Posterior vena cava (tissue), 2 donors: ENCODE measurements at places on chromosomes 5 and 9. TPM values are rescaled to one million over a fixed set of nuclear protein-coding genes. Genes with fewer than 3 reads are reported as not detected.

GRCh38 chr9:72734631-72735030 lies 213.2 kb downstream of the TMC1 start:
- DNase-seq: no peak

DNA sequence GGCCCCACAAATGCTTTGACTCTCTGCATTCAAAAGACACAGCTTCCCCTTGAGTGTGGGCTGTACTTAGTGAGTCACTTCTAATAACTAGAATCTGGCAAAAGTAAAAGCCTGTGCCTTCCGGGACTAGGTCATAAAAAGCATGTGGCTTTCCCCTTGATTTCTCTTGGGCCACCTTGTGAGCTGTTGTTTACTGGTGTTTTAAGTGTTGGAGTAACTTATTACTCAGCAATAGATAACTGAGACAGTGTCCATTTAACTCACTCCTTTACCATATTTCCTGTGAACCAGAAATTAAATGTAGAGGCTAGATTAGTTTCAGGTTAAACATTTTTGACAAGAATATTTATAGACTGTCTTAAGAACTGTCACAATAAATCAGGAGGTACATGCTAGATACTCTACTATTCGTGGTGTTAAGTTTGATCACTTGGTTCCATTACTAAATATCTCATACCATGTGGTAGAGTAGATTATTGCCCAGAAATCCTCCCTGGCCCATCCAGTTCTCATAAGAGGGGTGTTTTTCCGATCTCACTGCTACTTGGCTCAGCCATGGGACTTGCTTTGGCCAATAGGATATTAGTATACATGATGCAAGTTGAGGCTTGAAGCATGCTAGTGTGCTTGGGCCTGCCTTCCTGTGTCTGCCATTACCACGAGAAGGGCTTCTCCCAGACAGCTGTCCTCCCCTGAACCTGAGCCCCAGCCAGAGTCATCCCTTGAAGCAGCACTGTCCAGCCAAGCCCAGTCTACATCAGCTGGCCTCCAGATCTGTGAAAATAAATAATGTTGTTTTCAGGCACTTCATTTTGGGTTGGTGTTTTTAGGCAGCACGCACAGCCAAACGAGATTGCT lies 10.4 kb upstream of the CMBL start:
- DNase-seq: peak; percentile 35

NSUN2 gene
- total RNA-seq: 35.2 TPM

DNA sequence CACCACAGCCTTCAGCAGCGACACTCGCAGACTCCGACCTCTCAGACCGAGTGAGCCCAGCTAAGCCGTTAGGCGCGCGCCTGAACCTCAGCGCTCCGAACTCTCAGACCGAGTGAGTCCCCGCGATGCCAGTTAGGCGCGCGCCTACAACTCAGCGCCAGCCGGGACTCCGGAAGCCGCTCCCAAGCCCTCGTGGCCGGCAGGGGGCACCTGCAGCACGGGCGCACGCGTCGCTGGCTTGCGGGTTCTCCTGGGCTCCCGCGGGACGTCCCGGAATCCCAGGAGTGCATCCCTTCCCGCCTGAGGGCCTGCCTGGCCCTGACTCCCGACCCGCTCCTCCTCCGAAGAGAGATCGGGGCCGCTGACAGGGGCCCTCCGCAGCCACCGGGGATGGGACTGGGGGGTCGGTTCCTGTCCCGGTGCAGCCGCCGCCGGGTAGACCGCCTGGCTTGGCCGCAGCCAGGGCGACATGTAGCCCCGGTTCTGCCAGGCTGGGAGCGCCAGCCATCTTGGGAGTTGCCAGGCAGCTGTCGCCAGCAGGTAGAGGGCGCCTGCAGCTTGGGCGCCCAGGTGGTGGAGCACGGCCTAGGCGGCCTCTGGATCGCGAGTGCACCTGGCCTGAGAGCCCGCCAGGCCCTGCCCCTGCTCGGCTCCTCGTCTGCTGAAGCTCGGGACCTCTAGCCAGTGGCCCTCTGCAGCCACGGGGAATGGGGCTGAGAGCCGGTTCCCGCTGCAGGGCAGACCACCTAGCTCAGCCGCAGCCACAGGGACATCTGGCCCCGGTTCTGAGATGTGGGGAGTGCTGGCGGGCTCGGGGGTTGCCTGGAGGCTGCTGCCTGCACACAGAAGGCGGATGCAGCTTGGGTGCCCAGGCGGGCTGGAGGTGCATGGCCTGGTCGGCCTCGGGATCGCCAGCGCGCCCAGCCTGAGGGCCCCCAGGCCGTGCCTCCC lies at the start of gene ANKRD18A:
Gene ANKRD18A (minus strand): TSS at position 114 of the 951 bp plus-strand sequence. CDS start 311 bp downstream, outside the sequence.
- DNase-seq: peak; percentile 85

DNA sequence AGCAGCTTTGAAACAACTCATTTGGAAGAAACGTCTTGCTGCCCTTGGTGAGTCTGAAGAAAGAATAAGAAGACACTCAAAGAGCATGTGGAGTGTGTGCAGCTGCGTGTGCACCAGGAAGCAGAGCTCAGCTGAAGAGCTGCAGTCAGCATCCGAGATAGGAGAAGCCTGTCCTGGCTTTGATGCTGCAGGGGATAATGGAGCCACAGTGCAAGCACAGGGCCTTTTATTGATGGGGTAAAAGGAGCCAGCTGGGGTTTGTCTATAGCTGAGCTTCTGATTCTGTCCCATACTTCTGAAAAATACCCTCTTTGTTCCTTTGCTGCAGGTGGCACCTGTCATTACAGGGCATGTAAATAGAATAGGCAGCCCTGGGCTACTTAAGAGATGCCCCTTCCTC lies 375.7 kb upstream of the ZNF462 start:
- DNase-seq: no peak

ANKRD34B gene
- not detected for total RNA-seq

DNA sequence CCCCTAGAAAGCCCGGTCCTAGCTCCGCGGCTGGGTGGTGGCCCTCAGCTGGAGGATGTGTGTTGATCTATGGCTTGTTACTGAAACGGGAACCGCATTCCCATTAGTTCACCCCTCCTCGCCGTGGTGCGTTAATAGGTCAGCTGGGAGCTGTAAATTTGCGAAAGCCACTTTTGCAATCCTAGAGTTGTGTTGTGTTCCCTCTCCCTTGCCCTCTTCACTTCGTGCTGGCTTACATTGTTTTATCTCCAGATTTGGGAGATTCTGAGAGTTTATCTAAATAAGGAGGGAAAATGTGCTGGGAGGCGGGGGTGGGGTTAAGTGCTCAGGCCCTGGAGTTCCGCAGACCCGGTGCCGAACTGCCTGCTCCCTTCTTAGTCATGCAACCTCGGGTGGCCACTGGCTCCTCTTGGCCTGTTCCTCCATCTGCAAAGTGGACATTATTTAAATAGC lies 62.8 kb downstream of the HMCN2 start:
- DNase-seq: peak; percentile 95

DNA sequence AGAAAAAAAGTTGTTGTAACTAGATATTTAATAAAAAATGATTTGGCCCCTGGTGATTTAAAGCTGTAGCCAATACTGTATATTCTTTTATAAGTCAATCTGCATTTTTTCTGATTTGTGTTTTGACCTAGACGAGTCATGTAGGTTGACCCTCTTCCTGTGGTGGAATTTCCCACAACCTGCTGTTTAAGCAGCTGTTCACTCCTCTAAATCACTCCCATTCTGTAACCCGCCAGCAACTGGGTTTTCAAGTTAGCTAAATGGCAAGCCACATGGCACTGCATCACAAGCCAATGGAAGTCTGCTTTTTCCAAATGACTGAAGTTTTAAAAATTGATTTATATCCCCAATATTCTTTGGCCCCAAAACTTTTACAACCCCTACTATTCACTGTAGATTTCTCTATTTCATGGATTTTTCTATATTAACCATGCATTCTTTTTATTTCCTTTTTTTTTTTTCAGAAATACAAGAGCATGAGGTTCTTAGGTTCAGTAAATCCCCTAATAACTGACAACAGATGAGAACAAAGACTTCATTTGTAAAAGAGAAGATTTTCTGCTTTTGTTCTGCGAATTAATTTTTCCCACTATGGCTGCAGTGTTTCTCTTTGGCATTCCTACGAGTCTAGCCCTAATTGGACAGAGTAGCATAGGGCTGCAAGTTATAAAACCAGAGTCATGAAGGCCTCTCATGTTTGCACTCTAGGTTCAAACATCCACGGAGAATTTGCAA lies 184.5 kb upstream of the TLE4 start:
- DNase-seq: no peak

DNA sequence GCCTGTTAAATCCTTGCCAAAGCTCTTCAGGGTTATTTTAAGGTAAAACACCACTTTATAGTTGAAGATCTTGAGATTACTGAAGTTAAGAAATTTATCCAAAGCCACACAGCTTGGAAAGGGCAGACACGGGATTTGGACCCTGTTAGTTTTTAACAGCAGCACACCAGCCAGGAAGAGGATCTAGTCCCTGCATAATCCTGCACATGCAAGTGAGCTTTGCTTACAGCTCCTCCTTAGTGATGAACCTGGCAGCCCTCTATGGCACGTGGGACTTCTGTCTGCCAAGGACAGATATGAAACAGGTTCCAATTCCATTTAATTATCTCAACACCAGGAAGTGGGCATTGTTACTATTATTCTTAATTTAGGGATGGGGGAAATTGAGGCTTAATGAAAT lies 108.7 kb downstream of the TRIM32 start:
- no peak for DNase-seq

DNA sequence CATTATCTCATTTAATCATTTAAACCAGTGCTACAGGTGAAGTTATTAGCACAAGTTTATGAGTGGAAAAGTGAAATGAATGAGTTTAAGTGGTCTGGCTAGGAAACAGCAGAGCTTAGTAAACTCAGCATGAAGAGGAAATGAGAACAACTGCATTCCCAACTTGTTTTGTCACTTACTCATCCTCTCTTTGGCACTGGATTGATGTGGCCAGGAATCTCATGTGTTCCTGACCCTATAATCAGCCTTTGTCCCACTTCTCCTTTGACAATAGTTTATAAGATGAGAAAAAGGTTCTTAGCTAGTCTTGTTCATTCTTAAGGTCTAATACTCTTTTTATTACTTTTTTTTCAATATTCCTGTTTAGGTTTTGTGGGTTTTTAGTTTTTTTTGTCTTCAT lies 559.2 kb upstream of the TLE4 start:
- DNase-seq: no peak

RPL35 gene
- 997 TPM for total RNA-seq

PRDM9 gene
- not detected for total RNA-seq

- DNase-seq: no peak
These were observed 223.8 kb downstream of the CEMIP2 start for GRCh38 chr9:71544464-71544863.

- no peak for DNase-seq
These were observed 29.1 kb downstream of the NKX2-5 start for GRCh38 chr5:173205916-173206315.

IRX4 gene
- total RNA-seq: not detected

DNA sequence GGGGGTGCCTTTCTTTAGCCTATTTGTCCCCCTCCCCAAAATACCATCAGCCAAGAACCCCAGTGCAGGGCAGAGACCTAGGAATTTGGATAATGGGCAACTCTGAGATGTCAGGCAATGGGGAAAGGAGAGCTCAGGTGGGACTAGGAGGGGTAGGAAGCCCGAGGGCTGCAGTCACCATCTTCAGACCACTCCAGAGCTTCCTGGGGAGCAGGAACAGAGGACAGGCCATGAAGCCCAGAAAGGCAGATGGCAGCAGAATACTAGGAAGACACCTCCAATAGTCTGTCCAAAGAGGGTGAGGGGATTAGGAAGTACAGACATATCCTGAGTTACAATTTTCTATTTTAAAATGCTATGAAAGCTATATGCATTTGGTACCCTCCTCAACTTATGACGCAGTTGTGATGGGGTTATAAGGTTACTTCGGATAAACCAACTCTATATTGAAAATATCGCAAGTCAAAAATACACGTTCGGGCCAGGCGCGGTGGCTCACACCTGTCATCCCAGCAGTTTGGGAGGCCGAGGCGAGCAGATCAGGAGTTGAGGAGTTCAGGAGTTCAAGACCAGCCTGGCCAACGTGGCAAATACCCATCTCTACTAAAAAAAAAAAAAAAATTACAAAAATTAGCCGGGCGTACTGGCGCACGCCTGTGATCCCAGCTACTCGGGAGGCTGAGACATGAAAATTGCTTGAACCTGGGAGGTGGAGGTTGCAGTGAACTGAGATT lies 34.6 kb upstream of the IL17B start:
- DNase-seq: peak; percentile 62

DNA sequence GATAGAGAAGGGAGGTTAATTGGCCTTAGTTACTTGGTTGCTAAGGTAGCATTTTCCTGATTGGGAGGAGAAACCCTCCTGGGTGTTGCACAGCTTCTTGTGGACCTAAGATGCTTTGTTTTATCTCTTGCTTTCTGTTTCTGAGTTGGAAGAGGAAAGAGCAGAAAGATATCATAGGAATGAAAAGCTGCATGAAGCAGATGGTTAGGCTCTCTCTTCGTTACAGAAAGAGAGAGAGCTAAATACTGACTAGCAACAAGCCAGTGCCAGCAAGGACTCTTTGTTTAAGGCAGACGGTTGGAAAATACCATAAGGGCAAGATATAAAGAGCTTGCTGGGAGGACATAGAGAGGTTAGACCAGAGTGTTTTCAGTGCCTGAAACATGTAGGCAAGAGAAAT lies 103.1 kb downstream of the ATG10 start:
- no peak for DNase-seq

ANKRD55 gene
- total RNA-seq: 0.14 TPM

GRCh38 chr9:29282121-29282520 lies 1708.8 kb upstream of the C9orf72 start:
- DNase-seq: no peak

TAF11L10 gene
- total RNA-seq: not detected

DNA sequence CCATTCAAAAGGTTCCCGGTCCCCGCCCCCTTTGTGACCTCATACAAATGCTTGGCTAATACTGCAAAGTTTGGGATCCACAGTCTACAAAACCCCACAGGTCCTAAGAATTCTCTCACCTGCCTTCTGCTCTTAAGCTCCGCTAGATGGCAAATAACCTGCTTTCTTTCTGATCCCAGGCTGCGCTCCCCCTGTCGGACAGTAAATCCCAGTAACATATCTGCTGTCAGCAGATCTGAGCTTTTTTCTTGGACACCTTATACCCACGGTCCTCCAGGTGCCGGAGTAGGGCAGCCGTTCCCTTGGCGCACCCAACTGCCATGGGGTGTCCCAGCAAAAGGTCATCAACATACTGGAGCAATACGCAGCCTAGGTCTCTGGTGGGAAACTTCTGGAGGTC lies 39.0 kb upstream of the PPP1R26 start:
- DNase-seq: peak; percentile 41

MAMDC2 gene
- total RNA-seq: 13.4 TPM

ITGA2 gene
- 21.3 TPM for total RNA-seq

TYRP1 gene
- total RNA-seq: 0.67 TPM

DNA sequence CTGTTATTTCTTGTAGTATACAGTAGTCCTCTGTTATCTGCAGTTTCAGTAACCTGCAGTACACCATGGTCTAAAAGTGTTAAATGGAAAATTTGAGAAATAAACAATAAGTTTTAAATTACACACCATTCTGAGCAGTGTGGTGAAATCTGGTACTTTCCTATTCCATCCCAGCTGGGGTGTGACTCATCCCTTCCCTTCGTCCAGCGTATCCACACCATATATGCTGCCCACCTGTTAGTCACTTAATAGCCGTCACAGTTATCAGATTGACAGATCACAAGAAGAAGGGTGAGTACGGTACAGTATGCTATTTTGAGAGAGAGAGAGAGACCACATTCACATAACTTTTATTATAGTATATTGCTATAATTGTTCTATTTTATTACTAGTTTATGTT lies 28.9 kb downstream of the FAM151B start:
- DNase-seq: no peak

SLC6A18 gene
- total RNA-seq: not detected
